Hematopoietic multipotent progenitor cell treated with erythropoietin and hydrocortisone succinate and interleukin-3 and kit ligand, for 4 days (in vitro differentiated cells): ENCODE measurements at places on chromosomes 7 and 10.

GRCh38 chr10:34758447-34758996 lies 56.6 kb downstream of the PARD3 start:
- DNase-seq: peak; percentile 60

DNA sequence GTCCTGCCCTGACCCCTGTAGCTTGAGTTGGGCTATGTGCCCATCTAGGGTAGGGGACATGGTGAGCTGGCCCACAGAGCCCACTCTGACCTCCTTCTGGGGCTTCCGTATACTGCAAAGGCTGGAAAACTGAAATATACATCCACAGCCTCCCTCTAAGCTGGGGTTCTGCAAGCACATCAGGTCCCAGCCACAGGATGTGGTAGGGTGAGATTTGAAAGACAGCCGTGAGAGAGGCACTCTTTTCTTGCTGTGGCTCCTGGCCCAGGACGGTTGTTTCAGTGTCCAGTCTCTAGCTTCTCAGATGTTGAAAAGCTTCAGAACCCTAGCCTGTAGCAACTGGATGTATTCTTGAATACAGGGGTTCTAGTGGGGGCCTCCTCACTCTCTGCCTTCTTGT lies 60.1 kb upstream of the ADRB1 start:
- DNase-seq: no peak

GRCh38 chr7:34677491-34677890 lies 19.5 kb downstream of the NPSR1 start:
- no peak for DNase-seq

DNA sequence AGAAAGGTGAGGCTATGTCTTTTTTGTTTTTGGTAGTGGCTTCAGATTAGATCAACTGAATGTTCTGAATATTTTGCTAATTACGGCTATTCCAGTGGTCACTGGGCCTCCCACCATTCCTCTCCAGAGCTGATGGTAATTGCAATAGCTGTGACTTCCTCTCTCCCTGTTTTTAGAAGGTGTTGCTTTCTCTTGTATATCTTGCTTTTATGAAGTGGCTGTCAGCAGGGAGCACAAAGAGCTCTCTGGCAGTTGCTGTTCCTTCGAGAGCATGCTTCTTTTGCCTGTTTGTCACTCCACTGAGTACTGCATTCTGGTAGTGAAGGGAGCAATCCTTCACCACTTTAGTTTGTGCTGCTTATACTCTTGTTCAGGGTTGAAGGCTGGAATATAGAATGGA lies 133.3 kb downstream of the EXOC4 start:
- DNase-seq: no peak

- peak; percentile 87 for DNase-seq
Measured at GRCh38 chr10:89029785-89030437, 39.3 kb downstream of the FAS start.

GRCh38 chr10:71083716-71083975 lies 128.7 kb upstream of the UNC5B start:
- no peak for DNase-seq

DNA sequence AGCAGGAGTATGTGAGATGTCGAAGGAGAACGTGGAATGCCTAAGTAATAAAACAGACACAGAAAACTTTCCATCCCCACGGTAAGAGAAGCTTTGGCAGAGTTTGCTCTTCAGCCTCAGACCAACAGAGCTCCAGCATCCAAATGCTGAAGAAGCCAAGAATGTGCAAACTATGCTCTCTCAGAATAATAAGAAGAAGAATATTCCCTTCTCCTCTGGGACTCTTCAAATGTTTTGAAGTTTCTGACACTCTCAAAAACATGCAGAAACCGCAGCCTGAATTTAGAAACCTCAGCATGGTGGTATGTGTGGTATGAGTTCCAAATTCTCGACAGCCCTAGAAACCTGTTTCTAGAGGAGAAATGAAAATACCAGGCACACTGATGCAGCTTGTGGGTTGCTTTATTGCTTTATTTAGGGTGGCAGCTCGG lies 113.3 kb downstream of the KCNMA1 start:
- DNase-seq: no peak

- no peak for DNase-seq
Measured at GRCh38 chr7:40899151-40899550, 764.3 kb downstream of the SUGCT start.

DNA sequence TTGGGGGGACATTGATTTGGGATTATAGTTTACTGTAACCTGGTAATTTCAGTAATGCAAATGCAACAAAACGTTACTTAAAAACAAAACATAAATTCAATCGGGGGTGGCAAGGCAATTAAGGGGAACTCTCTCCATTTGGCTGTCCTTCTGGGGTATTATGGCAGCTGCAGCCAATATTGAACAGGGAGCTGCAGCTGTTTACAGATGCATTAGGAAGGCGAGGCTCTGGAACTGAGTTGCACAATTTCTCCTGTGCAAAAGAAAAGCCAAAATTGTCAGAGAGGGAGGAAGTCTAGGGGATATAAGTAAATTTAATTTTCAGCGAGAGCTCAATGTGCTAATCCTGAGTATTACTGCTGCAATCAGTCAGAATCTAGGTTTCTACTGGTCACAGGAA lies 36.1 kb downstream of the NEUROD6 start:
- DNase-seq: no peak

DNA sequence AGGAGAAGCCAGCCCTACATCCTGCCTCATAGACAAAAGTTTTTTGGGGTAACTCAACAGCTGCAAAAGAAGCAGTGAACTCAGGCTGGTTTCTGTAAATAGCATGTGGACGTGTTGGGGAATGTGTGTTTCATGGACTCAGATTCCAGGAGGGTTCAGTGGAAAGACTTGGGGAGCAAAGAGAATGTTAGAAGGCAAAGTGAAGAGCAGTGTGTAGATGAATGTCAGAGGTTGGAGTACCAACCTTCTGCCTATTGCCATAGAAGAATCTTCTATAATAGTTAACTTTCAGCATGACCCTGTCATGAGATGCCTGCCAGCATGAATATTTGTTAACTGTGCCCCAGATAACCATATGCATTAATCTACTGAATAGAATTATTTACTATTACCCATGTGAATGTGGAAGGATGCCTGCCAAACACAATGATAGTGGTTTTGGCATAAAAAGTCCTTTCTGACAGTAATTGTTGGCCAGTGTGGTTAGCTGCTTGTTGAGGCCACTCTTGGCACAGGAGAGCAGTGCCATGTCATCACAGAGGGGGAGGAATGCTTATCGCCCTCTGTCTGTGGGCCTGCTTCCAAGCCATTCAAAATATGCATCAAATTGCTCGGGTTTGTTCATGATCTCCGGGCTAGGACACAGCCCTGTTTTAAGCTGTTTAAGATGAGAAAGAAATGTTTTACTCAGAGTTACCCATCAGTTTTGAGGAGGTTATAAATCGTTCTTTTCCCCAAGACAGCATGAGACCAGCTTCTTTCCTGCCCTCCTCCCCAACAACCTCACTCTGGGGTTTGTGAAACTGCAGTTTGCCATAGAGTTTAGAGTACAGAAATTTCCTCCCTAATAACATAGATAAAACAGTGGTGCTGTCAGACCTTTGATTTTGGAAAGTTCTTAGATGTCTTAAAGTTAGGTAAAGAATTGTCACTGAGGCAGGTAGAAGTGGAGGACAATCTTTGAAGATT lies 165.3 kb downstream of the WNT2 start:
- peak; percentile 96 for DNase-seq

- no peak for DNase-seq
Measured at GRCh38 chr10:21926358-21926925, 77.1 kb downstream of the DNAJC1 start.

- DNase-seq: peak; percentile 39
Measured at GRCh38 chr10:75403144-75403938, 1.8 kb upstream of the ZNF503 start.

DNA sequence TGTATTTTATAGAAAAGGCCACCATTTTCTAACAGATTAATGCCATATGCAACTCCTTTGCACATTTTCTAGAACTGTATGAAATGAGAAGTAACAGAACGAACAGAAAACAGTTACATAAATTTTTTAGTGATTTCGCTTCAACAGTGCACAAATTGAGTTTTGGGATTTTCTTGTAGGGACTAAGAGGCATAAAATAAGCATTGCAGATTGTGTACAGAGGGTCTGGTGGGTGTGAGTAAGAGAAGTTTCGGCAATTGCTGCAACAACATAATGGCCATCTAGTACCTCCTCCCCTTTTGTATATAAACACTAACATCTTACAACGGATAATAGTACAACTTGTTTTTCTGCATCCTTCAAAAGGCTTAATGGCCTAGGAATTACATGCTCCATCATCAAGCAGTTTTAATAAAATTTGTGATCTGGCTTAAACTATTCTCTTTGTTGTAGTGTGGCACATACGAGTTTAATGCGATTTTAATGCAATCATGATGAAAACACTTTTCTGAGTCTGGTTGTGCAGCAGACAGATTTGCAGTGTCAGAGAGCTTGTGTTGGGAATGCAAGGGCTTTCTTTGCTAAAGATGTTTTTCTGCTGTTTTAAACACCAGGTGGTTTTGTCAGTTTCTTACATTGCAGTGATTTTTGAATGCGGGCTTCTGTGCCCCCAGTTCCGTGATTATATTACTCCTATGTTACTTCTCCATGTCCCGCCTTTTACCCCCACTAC lies 2.9 kb downstream of the GLCCI1 start:
- no peak for DNase-seq

DNA sequence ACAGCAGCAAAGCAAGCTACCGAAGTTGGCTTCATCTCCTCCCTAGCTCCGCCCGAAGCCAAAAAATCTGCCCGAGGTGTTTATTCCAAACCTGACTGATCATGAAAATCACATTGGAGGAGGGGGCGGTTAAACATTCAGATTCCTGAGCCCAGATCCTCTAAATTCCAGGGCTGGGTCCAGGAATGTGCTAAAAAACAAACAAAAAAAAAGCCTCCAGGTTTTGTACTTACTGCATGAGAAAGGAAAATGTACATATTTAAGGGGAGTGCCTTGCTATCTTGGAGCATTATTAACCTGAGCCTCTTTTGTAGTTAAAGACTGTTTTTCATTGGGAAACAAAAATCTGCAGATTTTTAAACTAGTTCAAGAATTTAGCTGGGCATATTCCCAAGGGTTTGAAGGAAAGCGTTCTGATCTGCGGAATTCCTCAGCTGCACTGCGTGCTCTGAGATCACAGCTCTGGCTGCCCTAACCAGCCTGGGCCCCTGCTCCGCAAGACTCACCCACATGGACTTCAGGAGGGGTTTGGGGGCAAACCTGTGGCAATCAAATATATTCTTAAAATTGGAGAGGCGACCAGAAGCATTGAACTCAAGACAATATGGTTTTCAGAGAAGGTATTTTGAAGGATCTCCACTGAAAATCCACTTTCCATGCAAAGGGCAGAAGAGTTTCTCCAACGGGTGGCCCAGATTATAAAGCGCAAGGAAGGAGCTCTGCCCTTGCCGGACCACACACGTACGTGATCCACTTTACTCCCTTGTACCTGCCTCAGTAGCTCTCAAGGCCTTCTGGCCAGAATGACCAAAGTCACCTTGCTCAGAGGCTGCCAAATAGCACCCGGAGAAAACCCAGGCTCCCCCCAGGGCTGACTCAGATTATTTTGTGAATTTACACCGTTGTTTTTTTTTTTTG lies 10.0 kb upstream of the TNS3 start:
- DNase-seq: no peak

DNA sequence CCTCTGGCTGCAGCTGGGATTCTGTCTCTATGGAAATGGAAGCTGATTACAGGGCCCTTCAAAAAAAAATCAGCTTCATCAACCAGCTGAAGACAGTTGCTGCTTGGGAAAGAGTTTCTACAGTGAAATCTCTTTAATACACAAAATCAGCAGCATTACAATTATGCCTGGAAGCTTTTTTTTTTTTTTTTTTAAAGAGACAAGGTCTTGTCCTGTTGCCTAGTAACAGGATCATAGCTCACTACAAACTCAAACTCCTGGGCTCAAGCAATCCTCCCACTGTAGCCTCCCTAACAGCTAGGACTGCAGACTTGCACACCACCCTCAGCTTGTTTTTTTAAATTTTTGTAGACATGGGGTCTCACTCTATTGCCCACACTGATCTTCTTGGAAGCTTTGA lies 94.5 kb downstream of the OR13A1 start:
- no peak for DNase-seq

GRCh38 chr10:29285624-29286051 lies 3.2 kb upstream of the LYZL1 start:
- DNase-seq: no peak

GRCh38 chr10:9069136-9069535 lies 1014.6 kb downstream of the GATA3 start:
- DNase-seq: no peak
